ENCODE measurements at places on chromosomes 1 and 21.

DNA sequence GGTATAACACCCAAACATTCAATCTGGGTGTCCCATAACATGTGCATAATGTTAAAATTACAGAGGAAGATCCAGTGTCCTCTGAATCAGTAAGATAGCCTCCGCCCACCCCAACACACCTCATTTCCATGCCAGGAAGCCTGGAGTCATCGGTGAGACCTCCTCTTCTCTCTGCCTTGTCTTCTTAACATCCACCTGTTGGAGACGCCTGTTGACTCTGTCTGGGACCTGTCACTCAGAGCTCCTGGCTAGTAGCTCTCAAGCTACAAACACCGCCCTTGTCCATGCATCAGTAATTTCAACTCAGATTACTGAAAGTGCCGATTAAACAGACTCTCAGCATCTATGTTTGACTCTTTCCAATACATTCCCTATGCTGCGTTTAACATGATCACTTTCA is 27.4 kb downstream of the KCNJ15 start:
- DNase-seq, result no peak

DNA sequence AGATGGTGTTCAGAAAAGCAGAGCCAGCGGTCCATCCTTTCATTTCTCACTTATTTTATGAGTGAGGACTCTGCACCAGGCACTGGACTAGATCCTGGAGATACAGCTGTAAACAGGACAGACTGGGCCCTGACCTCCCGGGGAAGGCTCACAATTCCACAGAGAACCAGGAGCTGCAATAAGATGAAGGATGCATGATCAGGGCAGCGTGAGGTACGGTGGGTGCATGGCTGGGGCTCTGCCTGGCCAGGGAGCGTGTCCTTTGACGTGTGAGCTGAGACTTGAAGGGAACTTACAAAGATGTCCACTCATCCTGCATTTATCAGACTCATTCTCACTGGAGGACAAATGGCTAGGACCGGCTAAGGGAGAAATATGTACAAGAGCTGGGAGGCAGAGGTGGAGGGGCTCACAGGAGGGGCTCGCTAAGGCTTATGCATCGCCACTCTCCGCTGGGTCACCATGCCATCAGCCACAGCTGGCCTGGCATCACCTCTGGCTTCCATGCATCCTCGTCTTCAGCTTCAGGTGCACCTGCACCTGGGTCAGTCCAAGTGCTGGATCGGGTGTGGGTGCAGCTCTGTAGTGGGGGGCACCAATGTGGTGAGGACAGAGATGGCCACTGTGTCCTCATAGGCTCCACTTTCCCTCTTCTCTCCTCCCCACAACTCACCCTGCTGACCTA is 213.9 kb downstream of the TOMM20 start:
- no peak for DNase-seq

GRCh38 chr1:40844887-40845878 is 17.0 kb downstream of the CITED4 start:
- no peak for DNase-seq

DNA sequence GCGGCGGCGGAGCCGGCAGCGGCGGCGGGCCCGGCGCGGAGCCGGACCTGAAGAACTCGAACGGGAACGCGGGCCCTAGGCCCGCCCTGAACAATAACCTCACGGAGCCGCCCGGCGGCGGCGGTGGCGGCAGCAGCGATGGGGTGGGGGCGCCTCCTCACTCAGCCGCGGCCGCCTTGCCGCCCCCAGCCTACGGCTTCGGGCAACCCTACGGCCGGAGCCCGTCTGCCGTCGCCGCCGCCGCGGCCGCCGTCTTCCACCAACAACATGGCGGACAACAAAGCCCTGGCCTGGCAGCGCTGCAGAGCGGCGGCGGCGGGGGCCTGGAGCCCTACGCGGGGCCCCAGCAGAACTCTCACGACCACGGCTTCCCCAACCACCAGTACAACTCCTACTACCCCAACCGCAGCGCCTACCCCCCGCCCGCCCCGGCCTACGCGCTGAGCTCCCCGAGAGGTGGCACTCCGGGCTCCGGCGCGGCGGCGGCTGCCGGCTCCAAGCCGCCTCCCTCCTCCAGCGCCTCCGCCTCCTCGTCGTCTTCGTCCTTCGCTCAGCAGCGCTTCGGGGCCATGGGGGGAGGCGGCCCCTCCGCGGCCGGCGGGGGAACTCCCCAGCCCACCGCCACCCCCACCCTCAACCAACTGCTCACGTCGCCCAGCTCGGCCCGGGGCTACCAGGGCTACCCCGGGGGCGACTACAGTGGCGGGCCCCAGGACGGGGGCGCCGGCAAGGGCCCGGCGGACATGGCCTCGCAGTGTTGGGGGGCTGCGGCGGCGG is 1.0 kb downstream of the ARID1A start:
- peak; percentile 56 for DNase-seq

- no peak for DNase-seq
Measured at GRCh38 chr1:225152061-225152460, 222.6 kb downstream of the DNAH14 start.

Data from right lobe of liver (tissue), 6 donors.